Nephron progenitor cell (in vitro differentiated cells): ENCODE measurements at places on chromosomes 13 and 19.
A peak's percentile ranks its signal among the peaks of the same experiment; 100 is the strongest.

GRCh38 chr19:1068009-1069001 is 1.3 kb downstream of the ARHGAP45 start:
- no peak for DNase-seq

GRCh38 chr19:8256276-8257051 is 47.3 kb downstream of the CERS4 start:
- no peak for DNase-seq

GRCh38 chr13:74133657-74134201 is 475 bp downstream of the KLF12 start:
- peak; percentile 82 for DNase-seq

GRCh38 chr13:25345576-25345975 is 26.2 kb upstream of the ATP8A2 start:
- no peak for DNase-seq

DNA sequence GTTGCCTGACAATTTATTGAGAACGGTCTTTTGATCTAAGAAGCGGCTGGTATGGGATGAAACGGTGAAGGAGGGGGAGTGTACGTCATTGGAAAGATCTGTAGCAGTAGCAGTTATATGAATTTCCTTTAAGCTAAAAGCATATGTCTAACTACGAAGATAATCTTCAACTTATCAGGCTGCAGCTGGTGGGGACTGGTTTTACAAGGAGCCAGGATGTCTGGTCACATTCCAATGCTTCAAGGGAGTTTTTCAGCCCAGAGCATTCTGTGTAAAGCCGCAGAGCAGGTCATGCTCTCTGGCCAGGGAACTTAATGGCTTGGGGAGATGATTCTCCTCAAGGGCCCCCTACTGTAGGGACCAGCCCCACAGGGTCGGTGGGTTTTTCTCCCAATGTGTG is 29.2 kb downstream of the CLEC4M start:
- no peak for DNase-seq

- no peak for DNase-seq
These were observed 612.6 kb downstream of the DACH1 start for GRCh38 chr13:71254384-71254783.

- no peak for DNase-seq
These were observed 162.1 kb downstream of the GPC6 start for GRCh38 chr13:93388701-93389100.

GRCh38 chr19:47618771-47619170 is 9.8 kb downstream of the BICRA start:
- no peak for DNase-seq

GRCh38 chr19:33894787-33895186 is 98.1 kb downstream of the KCTD15 start:
- no peak for DNase-seq

DNA sequence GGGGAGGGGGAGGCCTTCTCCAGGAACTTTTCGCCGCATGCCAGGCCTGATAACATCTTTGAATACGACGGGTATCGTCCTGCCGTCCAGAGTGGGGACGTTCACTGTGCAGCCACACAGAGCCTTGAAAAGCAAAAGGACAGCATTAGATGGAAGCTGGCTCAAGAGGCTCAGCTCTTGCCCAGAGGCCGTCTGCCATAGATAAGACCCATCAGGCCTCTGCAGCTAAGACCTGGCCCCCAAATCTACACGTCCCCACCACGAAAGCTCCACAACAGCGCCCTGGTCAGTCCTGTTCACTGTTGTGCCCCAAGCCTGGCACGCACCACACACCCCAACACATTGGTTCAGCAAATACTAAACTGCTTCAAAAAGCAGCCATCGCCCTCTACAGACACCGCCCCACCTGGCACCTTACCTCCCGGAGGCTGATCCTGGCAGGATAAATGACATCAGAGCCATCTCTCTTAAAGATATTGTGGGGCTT is 2.1 kb downstream of the DNAJB1 start:
- DNase-seq = no peak

- DNase-seq = no peak
These were observed 75.6 kb upstream of the KL start for GRCh38 chr13:32940601-32941000.

- no peak for DNase-seq
These were observed 4.8 kb downstream of the IFNL1 start for GRCh38 chr19:39301021-39301420.

DNA sequence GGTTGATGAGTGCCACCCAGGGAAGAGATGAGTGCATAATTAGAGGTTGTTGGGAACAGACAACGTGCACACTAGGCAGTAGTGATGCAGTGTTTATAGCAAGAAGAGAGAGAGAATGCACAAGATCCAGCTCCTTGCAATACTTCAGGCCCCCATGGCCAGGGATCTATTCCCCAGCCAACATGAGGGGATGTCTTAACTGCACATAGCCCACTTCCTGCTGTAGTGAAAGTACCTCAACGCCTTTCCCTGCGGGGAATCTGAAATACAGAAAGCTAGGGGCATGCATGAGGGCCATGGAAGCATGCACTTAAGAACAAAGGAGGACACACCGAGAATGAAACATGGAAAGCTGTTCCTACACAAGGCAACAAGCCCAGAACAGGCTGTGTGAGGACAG is 636.7 kb upstream of the GPC6 start:
- no peak for DNase-seq

GRCh38 chr13:25840931-25841330 is 210.9 kb downstream of the SHISA2 start:
- no peak for DNase-seq

GRCh38 chr13:84810781-84811180 is 928.5 kb upstream of the SLITRK1 start:
- DNase-seq = no peak

- peak; percentile 90 for DNase-seq
These were observed at the start of gene FSD1 for GRCh38 chr19:4304538-4305256. Gene FSD1, plus strand, starts transcription at chr19:4304598. Its CDS starts 149 bp downstream, at chr19:4304747.

- no peak for DNase-seq
These were observed 19.2 kb downstream of the FCGBP start for GRCh38 chr19:39915101-39915847.

GRCh38 chr19:41377977-41378709 is 1.8 kb downstream of the TMEM91 start:
- DNase-seq = peak; percentile 32

DNA sequence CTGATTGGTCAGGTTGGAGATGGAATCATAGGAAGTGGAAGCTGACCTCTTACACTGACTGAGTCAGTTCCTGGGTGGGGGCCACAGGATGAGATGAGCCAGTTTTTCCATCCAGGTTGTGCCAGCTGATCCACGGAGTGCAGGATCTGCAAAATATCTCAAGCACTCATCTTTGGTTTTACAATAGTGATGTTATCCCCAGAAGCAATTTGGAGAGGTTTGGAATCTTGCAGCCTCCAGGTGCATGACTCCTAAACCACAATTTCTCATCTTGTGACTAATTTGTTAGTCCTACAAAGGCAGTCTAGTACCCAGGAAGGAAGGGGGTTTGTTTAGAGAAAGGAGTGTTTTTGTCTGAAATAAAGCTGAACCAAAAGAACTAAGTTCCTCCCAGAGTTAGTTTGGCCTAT is 212.8 kb downstream of the SLITRK6 start:
- DNase-seq = no peak

- no peak for DNase-seq
These were observed 169.1 kb downstream of the KCTD12 start for GRCh38 chr13:76717092-76717491.

- DNase-seq = no peak
These were observed 30.5 kb downstream of the VAV1 start for GRCh38 chr19:6803036-6803404.

DNA sequence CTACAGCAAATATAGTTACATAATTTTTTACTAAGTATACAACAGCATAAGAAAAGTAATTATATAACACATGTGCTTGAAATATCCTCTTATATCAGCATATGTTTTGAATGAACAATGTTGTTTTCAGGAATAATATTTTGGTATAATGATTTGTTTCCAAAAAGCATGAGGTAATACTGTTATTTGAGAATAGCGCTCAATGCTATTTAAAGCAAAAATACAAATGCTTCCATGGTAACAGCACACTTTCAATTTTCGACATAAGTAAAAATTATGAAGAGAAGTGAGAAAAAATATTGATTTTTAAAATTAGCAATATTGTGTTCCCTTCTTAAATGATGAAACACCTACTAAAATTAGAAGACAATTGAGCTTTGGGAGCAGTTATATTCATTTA is 715.9 kb upstream of the ATXN8OS start:
- no peak for DNase-seq

GRCh38 chr19:5680437-5681368 is at the start of the genes HSD11B1L and MICOS13:
Gene HSD11B1L, plus strand, starts transcription at chr19:5681027. Its CDS starts 3,806 bp downstream, at chr19:5684833.
Gene MICOS13, minus strand, starts transcription at chr19:5680516. Its CDS starts 30 bp downstream, at chr19:5680486.
- peak; percentile 99 for DNase-seq

GRCh38 chr13:113465300-113465699 is 12.0 kb upstream of the ADPRHL1 start:
- DNase-seq = no peak

DNA sequence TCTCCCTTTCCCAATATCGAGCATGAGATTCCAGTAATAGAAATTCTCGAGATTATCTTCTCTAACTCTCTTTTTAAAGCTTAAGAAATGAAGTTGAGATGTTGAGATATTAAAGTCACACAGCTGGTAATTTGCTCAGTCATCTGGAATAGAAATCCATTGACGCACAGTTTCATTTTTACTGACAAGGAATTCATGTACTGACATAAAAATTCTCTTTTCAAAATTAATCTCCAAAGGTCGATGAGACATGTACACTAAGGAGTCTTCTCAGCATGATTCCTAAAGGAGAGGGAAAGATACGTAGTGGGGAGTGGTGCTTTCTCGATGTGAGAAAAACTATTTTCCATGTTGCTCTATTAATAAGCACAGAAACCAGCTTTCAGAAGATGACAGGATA is 1639.5 kb upstream of the MIR17HG start:
- DNase-seq = no peak

DNA sequence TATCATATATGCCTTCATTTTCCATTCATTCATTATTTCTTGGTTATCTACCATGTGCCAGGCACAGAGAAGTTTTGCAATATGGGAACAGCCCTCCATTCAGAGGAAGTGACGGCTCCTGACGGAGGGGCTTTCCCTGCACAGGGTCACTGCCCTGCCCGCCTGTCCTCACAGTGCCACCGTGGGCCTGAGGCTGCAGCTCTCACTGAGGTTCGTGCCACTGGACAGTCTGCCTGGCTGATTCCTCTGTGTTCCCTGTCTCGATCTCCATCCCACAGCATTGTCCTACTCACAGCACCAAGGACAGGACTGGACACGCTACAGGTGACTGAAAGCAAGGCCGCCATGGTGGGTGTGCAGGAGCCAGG is 92.7 kb downstream of the TSHZ3 start:
- no peak for DNase-seq

DNA sequence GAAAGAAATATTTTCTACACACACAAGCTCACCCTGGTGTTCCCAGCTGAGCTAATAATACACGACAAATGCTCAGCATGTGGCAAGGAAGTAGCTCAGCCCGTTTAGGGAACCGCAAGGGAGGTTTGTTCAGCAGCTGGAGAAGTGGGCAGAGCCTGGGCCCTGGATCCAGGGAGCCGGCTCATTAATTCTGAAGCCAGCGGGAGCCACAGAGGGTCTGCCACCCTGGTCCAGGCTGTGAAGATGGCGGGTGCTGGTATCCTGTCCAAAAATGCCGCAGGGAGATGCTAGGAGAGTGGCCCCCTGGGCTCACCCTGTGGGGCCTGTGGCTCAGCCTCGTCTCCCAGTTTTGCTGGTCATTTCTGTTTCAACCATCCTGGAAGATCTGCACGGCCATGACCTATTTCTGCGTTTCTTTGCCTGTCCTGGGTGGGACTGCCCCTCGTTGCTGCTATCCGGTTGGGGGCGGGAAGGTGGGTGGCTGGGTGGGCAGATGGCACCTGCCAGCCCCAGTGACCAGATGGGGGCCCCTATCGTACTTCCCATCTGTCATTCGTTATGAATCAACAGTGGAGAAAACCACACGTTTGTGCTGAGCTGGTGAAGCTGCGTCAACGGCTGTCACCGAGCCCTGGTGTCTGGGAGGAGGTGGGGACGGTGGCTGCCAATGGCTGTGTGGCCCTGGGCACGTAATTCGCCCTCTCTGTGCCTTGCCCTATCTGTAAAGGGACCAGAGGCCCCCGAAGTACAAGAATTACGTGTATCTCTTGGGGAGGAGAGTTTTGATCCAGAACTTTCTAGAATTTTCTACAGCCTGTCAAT is 2.7 kb upstream of the GNA15 start:
- no peak for DNase-seq

DNA sequence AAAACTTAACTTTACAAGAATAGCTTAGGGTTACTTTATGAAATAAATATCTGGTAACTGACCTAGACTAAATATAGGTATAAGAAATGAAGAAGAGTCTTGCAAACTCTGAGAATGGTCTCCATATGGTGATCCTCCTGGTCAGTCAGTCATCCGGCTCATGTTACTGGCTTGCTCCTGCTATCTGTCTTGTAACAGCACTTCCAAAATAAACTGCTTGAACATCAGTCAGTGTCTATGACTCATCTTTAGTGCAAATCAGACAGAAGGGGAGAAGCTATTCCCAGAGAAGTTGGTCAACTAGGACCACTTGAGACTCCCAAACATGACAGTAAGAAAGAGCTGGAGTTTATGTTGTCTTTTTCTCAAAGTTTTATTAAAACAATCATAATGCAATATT is 1550.9 kb downstream of the PCDH9 start:
- no peak for DNase-seq

DNA sequence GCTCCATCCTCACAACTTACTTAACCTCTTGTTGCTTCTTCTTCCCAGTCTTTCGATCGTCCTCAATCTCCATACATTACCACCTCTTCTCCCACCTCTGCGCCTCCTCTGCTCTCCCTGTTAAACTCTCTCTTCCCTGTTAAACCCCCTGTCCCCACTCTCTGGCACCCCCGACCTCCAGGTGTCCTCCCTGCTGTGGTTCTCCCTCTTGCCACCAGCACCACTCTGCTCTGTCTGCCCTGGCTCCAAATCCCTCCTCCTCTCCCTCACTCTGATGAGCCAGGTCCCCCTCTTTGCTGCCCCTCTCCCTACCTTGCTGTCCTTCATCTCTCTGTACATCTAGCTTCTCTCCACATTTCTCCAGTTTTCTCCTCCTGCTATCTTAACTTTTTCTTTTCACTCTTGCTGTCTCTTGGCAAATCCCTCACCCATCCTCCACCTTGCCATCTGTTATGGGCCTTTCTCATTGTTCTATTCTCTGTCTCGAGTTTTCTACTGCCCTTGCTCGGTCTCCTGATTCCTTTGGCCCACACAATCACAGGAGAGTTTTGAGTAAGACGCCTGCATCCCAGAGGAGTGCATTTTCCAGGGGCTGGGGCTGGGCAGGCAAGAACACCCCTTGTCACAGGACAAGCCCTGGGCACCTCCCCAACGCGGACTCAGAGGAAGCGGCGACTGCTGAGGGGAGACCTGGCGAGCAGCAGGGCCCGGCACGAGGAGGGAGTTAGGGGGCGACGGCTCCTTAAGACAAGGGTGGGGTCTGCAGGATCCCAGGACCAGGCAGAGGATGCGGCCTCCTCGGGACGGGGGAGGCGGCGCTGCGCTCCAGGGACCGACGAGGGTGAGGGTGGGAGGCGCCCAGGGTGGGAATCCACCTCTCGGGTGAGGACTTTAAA is 21.4 kb upstream of the ERVV-1 start:
- DNase-seq = peak; percentile 31

GRCh38 chr13:107765724-107766401 is 449.5 kb downstream of the LIG4 start:
- no peak for DNase-seq

GRCh38 chr13:93646245-93646644 is 419.6 kb downstream of the GPC6 start:
- no peak for DNase-seq

GRCh38 chr13:95005300-95005699 is 293.0 kb upstream of the SOX21 start:
- no peak for DNase-seq

GRCh38 chr13:86608701-86609100 is 809.5 kb upstream of the SLITRK6 start:
- DNase-seq = no peak

- no peak for DNase-seq
These were observed 107.7 kb downstream of the RAB20 start for GRCh38 chr13:110453797-110454196.

GRCh38 chr13:100106005-100106404 is 17.1 kb downstream of the PCCA start:
- no peak for DNase-seq
